ENCODE measurements at places on chromosomes 16 and 17.

GRCh38 chr17:75003957-75004355 lies 8.5 kb upstream of the MRPL58 start:
- no peak for DNase-seq

GRCh38 chr17:64024781-64025731 lies 4.6 kb upstream of the ICAM2 start:
- no peak for DNase-seq

GRCh38 chr16:87966685-87967185 lies 15.5 kb downstream of the BANP start:
- DNase-seq = no peak

GRCh38 chr17:53807286-53807685 lies 15.4 kb upstream of the KIF2B start:
- DNase-seq = no peak

DNA sequence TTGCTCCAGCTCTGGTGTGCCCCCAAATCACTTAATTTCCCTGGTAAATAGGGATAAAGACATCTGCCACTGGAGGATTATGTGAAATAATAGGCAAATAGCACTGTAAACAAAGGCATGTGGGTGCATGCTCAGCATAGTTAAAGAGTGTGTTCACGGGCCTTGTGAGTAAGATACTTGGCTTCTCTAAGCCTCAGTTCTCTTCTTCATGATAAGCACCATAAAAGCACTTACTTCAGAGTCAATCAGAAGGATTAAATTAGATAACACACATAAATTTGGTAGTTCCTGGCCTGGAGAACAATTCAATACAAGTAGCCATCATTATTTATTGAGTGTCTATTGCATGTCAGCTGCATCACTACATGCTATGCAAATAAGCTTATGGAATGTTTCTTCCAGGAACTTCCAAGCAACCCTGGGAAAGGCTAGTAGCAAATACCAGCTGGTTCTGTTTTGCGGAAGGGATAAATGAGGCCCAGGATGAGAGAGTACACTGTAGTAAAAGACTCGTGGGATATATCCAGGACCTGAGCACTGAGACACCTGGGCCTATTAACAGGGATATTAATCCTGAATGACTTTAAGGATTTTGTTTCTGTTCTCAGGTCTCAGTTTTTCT lies 14.5 kb downstream of the CCL11 start:
- no peak for DNase-seq

- no peak for DNase-seq
Observed at GRCh38 chr17:11430751-11431150, 167.5 kb upstream of the DNAH9 start.

DNA sequence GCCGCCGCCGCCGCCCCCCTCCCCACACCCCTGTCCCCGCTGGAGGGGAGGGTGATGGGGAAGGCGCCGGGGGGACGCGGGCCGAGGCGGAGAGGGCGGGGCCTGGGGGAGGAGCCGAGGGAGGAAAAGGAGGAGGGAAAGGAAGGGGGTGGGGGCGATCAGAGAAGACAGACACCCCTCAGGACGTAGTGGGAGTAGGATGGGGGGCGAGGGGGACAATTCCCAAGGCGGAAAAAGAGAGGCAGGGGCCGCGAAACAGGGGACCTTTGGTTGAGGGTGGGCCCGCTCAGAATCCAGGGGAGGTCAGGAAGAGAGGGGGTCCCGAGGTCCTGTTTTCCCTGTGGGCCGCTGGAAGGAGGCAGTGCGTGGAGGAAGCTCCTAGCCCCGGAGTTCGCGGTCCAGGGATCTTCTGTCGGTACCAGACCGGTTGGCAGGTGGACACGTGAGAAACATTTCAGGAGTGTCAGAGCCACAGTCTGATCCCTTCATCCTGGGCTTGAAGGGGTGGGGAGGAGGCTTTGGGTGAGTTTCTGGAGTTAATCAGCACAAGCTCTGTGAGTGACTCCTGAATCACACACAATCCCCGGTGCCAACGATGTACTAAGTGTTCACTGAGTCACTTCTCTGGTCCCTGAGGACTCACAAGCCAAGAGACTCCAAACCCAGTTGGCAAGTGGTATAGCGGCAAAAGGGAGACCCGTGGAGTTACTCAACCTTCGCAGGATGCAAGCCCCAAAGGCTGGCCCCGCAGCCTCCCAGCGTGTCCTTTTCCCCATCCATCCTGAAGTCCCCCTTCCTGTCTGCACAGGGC lies at the start of gene XYLT1:
Gene XYLT1 (minus strand): TSS at position 53 of the 811 bp plus-strand sequence. CDS start 164 bp downstream, outside the sequence.
- no peak for DNase-seq

DNA sequence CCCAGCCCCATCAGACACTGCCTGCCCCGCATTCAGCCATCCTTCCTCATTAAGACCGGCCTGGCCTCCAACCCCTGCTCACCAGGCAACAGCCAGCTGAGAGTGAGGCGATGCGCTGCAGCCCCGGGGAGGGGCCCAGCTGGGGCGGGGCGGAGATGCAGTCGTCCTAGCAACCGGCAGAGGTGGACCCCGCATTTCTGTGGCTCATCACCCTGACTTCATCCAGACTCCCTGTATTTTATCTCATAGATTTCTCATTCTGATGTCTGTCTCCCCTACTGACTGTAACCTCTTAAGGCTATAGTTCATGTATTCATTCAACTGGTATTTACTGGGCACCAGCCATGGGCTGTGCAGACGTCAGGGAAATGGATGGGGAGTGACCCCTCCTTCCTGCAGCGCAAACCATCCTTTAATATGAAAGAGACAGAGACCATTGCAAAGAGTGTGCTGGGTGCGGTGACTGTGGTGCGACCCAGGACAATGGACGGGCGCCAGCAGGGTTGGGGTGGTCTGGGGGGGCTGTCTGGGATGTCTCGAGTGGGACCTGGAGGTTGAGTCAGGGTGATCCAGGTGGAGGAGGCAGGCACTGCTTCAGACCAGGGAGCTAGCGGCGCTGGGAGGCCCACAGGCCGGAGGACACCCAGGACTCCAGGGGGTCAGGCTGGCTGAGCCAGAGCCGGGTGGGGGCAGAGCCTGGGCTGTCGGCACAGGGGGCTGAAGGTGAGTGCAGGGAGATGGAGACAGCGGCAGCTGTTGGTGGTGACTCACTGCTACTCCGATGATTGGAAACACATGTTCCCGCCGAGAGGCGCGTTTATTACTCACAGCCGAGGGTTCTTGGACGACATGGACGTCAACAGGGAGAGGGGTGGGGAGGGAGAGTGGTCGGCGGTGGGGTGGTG lies 10.5 kb upstream of the TIMP2 start:
- no peak for DNase-seq

DNA sequence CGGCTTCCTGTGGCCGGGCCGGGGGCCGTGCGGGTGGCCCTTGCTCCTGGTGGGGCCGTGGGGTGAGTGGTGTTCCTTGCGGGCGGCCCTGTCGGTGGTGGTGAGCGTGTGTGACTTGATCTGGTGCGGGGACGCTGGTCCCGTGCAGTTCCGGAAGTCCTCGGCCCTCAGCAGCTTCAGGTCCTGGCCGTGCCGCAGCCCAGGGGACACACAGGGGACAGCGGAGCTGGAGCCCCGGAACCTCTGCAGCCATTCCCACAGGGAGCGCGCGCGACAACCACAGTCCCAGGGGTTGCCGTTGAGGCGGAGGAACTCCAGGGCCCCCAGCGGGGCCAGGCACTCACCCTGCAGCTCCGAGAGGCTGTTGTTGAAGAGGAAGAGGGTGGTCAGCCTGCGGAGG lies 88.4 kb downstream of the RTN4RL1 start:
- DNase-seq = no peak

DNA sequence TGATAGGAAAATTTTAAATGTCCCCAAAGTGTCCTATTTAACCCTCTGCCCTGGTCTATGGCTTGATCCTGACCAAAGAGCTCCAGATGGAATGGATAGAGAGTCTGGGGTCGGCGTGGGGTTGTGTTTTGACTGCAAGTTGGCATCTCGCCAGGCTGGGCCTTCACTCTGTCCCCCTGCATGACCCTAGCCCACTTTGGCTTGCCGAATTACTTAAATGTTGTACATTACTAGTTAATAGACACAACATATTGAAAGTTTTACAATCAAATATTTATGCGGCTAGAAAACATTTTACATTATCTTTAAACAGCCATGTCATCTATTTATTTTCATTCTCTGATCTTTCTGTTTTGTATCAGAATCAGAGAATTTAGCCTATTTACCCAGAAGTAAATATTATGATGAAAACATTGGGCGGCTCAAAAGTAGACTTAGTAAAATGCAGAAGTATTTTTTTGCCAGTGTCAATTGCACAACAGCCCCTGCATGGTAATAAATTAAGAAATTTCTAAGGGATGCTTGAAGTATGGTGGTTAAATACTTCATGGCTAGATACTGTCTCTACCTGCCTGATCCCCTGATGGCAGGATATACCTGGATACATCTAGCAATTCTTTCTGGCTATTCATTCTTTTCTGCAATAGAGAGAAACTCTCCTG lies 18.8 kb upstream of the MYOCD start:
- no peak for DNase-seq

- DNase-seq = no peak
Observed at GRCh38 chr16:75264999-75265910, 13.8 kb upstream of the BCAR1 start.

DNA sequence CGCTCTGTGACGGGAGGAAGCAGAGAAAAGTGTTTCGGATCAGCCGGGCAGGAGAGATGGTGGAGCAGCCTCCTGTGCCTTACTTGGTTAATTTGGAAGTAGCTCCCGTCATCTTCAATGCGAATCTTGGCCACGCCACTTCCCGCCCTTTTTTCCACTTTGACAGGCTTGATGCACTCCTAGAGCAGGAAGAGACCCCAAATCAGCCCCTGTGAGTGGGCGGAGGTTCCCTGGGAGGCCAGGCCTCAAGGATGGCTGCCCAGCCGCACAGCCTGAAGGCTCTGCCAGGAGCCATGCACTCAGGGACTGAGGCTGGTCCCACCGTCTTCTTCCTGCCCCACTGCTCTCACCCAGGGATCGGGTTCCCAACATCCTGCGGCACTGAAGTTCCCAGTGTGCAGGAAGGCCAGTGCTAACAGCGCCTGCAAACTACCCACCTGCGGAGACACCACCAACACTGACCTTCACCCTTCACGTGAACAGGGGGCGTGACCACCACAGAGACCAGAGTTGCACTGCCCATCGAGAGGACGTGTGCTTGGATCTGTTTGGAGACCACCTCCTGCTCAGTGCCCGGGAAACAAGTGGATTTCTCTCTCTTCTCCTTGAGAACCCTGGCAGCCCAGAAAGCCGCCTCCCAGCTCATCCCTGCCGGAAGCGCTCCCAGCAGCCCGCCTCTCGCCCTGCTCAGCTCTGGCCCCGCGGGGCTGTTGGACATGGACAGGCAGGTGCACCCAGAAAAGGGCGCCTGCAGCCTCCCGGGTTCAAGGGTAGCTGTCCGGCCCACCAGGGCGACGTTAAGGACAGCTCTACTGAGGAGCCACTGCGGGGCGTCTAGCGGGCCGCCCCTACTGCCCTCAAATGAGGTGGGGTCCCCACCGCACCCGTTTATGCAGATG lies 988 bp downstream of the CIAO3 start:
- no peak for DNase-seq

- no peak for DNase-seq
Observed at GRCh38 chr16:31471875-31472708, at the start of gene TGFB1I1. Gene TGFB1I1 (plus strand): TSS chr16:31472152. CDS start chr16:31472189, 37 bp downstream.

DNA sequence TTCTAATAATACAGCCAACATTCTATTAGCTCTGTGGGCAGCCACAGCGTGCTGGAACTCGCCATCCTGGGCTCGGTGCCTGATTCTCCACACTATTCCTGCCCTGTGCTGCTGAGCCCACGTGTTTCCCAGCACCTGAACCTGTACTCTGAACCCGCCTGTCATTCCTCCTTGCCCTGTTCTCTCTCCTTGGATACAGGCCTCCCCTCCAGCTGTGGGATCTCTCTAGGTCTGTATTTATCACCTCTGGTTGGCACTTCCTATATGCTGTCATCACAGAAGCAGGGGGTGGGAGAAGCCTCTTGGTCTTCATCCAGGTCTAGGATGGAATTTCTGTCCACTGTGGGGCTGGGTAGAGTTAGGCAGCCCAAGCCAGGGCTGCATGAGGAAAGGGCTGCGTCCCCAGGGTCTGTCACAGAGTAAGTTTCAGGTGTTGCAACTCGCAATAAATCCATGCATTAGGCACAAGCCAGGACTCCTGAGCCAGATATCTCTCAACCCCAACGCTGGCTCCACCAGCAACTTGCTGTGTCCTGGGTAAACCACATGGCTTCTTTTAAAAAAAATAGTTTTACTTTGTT lies 56.0 kb downstream of the ABAT start:
- no peak for DNase-seq

GRCh38 chr16:8814095-8814806 lies 16.6 kb downstream of the PMM2 start:
- DNase-seq = no peak

- DNase-seq = no peak
Observed at GRCh38 chr17:63665527-63666214, 34.3 kb downstream of the LIMD2 start.

DNA sequence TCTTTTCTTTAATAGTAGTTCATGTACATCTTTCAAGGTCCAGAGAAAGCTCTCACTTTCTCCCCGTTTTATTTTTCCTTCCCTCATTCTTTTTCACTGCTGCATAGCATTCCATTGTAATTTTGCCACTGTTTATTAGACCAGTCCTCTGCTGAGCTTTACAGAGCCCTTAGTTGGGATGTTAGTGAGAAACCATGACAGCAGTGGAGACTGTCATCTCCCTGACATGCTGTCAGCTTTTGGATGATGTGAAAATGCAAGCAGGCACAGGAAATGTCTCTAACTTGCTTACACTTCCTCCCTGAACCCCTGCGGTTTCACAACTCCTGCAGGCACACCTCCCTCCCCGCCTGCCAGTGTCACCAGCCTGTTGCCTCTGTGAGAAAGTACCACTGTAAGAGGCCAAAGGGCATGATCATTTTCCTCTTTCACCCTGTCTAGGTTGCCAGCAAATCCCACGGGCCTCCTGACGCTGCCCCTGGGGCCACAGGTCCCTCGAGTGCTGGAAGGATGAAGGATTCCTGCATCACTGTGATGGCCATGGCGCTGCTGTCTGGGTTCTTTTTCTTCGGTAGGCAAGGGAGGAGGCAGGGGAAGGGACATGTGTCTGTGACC lies at the start of gene ITGAL:
Gene ITGAL (plus strand): TSS at position 415 of the 615 bp plus-strand sequence. CDS start 96 bp downstream, at position 511.
- no peak for DNase-seq

DNA sequence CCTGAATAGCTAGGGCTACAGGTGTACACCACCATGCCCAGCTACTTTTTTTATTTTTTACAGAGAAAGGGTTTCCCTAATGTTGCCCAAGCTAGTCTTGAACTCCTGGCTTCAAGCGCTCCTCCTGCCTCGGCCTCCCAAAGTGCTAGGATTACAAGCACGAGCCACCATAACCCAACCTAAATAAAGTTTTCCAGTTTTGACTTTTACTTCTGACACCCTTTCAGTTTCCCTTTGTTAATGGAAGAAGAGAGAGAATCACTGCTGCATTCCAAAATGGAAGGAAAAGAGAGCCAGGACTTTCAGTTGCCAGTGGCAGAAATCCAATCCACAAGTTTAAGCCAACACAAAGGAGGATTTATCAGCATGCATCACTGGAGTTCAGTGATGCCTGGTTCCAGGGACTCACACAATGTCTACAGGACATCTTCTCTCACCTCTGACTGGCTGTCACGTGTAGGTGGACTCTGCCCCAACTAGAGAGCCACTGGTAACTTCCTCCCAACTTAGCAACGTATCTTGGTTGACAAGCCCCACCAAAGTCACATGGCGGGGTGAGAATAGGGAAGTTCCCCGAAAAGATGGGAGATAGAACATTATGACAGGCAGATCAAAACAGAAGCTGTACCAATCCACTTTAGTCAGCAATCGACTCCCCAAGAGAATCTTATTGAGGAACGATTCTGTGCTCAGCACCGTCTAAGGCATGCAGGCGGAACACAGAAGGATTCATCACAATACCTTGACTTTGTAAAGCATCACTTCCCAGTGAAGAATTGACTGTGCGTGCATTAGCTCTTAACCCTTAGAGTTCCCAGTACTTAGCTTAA lies 46.5 kb downstream of the GAS7 start:
- no peak for DNase-seq
